ENCODE measurements at places on chromosomes 1 and 21.
A peak's percentile ranks its signal among the peaks of the same experiment; 100 is the strongest.

DNA sequence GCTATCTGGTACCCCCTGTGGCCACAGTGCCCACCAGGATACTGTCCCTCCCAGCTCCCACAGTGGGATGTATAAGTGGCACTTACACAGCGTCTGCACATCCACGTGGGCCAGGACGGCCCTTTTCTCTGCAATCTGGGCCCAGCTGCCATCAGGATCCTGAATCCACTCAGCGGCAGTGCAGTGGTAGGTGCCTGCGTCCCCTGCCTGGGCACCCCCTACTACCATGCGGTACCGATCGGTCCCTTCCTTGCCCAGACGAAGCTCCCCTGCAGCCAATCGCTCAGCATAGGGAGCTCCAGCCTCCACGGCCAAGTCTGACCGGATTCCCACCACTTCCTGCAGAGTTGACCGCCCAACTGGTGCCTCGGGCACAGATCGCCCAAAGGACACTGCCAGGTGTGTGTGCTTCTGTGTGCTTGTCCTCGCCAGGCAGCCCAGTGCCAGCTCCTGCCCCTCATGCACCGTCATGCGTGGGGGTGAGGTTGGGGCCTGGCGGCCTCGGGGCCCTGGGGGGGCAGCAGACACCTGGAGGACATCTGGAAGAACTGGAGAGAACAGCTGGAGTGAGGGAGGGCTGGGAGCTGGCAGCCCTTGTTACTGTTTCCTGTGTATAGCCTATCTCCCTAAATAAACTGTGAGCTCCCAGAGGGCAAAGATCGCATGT, 4.7 kb downstream of the IGSF8 start:
- no peak for DNase-seq

DNA sequence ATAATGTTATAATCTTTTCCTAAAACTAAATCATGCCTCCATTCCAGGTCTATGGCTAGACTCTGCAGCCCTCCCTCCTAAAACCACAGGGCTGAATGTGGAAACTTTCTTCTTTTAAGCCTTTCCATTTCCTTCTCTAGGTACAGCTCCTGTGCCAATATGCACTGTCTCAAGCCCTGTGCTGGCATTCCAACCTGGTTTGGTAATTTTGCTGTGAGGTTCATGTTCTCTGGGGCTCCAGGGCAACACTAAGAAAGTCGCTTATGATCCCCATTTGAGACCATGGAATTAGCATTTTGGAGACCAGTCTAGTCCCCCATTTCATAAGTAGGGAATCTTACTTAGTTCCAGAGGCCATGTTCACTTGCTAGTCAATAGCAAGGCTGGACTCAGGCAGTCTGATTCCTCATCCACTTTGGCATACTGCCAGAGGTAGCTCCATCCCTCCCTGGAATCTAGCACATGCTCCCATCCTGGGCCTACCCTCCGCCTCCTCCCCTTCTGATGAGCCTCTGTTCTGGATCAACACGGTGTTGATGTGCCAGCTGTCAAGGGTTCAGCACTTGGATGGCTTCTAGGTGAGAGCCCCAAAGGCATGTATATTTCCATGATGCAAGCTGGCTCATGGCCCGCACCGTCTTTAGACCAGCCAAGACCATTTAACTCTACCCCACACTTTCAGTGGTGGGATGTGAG, 36.5 kb downstream of the ZMYND12 start:
- DNase-seq = no peak

- DNase-seq = no peak
These were observed 25.2 kb downstream of the ARHGEF10L start for GRCh38 chr1:17564458-17565393.

DNA sequence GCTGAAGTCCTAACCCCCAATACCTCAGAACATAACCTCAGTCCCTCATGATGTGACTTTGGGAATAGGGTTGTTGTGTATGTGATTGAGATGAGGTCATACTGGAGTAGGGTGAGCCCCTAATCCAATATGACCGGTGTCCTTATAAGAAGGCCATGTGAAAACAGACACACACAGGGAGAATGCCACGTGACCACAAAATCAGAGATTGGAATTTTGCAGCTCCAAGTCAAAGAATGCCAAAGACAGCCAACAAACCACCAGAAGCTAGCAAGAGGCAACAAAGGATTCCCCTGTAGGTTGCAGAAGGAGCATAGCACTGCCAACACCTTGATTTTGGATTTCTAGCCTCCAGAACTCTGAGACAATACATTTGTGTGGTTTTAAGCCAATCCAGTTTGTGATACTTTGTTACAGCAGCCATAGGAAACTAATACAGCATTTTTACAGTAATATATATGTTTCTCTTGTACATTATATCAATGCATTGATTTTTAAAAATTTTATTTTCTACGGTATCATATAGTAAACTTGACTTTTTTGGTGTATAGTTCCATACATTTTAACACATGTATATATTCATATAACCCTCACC, 5.4 kb downstream of the ZSWIM5 start:
- DNase-seq = no peak

DNA sequence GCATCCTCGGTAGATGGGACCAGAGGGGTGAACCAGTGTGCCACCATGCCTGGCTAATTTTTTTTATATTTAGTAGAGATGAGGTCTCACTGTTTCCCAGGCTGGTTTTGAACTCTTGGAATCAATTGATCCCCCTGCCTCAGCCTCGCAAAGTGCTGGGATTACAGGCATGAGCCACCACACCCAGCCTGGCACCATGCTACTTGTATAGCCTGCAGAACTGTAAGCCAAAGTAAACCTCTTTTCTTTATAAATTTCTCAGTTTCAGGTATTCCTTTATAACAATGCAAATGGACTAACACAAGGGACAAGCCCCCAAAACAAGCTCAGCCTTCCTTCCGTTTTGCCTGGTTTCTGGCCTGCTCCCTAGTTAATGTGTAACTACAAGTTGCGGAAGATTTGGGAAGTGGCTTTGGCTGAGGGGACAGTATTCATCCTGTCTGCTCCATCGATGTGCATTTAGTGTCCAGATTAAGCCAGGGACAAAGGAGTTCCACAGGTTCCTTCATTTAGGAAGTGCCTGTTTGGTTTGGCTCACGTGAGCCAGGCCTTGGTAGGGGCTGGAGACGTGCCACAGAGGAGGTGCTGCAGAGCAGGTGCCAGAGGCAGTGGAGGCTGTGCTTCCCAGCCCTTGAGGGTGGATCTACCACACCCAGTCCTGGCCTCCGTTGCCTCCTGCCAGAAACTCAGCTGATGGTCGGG, 4.4 kb downstream of the AVPR1B start:
- DNase-seq = no peak

DNA sequence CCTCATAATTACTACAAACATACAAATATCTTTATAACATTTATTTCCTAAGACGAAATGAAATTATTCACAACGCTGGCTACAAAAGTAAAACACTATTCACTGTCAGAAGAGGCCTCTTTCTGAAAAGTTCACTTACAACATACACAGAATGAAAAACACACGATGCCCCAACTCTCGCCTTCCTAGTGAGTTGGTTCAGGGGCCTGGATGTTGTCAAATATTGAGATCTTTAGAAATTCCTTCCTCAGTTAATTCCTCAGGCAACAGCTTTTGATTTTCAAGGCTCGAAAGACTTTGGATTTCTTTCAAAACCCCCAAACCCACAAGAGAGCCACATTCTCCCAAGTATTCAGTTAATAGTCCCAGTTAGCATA, 14.2 kb upstream of the KCNE1 start:
- DNase-seq = no peak

GRCh38 chr1:170460414-170461155, 71.4 kb upstream of the GORAB start:
- DNase-seq = no peak

DNA sequence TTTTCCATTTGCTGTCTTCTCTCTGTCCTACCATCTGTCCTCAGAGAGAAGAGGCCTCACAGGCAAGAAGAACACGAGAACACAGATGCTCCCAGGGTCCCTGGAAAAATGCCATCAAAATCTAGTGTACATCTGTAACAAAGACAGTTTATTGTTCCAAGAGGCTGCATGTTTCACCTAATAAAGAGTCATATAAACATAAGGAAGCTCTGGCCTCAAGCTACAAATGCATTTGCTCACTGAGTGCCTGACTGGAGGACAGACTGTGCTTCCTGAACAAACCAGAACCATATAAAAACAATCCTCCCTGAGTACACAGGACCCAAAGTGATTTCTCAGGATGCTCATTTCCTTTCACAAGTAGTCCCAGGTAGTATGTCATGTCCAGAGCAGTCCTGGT, 76.3 kb upstream of the SLC44A3 start:
- no peak for DNase-seq

DNA sequence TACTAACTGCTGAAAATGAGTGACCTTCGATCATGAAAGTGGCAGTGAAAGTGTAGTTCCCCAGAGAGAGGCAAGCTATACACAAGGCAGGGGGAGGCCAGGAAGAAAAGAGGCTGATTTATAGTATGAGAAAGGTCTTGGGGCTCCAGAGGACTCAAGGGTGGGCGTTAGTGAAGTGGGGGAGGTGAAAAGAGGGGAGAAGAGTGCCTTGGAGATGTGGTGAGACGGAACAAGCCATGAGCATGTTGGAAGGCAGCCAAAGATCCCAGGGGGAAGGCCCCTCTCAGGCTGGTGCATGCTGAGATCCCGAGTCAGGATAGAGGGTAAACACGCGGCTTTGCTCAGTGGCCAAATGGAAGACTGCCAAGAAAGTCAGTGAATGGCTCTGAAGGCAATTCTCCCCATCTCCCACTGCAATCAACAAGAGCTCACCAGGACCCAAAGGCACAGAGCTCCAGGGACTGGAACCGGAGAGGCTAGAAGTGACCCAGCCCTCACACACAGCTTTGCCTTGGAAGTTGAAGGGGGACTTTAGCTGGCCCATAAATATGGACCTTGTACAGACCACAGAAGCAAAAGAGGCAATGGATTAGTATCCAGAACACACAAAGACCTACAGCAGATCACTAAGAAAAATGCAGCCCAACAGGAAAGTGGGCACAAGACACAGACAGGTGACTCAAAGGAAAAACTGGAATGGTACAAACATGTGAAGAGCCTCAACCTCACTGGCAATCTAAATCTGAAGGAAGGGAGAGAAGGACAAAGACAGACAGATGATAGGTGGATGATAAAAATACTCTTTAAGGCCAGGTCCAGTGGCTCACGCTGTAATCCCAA, 49.6 kb downstream of the HSF2BP start:
- peak; percentile 20 for DNase-seq

GRCh38 chr1:110136911-110137310, 13.4 kb upstream of the SLC6A17 start:
- no peak for DNase-seq

DNA sequence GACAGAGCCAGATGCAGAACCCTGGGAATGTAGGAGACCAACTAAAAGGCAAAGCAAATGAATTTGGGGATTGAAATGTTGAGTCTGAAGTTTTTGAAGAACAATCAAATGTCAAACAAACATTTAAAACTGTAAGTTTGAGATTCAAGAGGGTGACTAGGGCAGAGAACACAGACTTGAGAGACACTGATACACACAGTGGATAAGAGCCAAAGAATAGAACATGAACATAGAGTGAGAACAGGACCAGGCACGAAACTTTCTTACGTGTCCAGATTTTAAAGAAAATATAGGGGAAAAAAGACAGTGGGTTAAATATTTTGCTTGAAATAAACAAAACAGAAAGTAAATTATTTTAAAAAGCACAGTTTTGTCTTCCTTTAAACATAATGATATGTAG, 115.7 kb downstream of the DPYD start:
- no peak for DNase-seq

- no peak for DNase-seq
These were observed 59.6 kb downstream of the UCK2 start for GRCh38 chr1:165886983-165887382.

DNA sequence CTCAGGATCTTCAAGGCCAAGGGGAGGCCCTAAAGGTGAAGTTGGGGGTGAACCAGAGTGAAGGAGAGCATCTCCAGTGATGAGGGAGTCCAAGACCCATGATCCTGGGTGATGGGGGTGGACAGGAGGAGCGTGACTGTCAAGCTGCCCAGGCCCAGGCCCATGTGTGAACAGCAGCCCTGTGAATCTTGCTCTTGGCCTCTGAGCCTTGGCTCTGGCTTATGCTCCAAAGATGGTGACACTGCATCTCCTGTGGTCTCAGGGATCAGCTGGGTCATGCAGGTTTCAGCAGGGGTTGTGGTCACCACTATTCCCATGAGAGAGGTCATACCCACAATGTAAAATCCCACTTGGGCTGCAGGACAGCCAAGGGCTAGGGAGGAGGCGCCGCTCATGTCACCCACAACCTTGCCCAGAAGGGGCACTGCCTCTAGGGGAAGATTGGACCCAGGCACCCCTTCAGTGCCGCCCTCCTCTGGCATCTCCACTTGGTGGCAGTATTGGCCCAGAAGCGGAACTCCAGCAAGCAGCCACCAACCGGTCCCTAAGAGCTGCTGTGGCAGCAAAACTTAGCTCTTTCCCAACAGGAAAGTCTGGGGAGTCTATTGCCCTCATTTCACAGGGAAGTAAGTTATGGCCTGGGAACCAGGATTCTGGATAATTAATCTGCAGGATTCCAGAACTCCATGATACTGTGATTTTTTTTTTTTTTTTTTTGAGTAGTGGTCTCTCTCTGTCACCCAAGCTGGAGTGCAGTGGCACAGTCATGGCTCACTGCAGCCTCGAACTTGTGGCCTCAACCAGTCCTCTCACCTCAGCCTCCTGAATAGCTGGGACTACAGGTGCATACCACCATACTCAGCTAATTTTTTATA, 7.5 kb upstream of the WNT3A start:
- peak; percentile 54 for DNase-seq

DNA sequence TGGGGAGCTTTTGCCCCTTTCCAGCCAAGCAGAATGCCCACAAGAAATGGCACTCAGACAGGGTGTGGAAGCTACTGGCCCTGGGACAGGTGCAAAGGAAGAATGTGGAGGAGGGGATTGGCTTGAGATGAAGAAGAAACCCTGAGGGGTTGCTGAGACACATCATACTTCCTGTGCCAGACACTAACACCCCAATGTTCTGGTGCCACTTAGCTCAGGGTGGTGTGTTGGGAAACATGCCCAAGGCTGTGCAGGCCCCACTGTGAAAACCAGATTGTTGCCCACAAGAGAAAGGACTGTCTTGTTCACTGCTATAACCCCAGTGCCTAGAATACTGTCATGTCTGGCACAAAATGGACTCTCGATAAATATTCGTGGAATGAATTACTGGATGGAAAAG, 9.9 kb upstream of the PAQR6 start:
- no peak for DNase-seq

- DNase-seq = no peak
These were observed 538.6 kb upstream of the ADAMTS5 start for GRCh38 chr21:27505516-27505915.

- DNase-seq = no peak
These were observed 5.0 kb downstream of the RAP1GAP start for GRCh38 chr1:21663951-21664805.

GRCh38 chr1:175152006-175152652, 40.4 kb downstream of the KIAA0040 start:
- peak; percentile 40 for DNase-seq
